ENCODE measurements at places on chromosomes 1 and 21.

- DNase-seq = no peak
These were observed 76.8 kb downstream of the FOXJ3 start for GRCh38 chr1:42258218-42258617.

GRCh38 chr1:156922986-156923669, 2.7 kb downstream of the LRRC71 start:
- DNase-seq = no peak

DNA sequence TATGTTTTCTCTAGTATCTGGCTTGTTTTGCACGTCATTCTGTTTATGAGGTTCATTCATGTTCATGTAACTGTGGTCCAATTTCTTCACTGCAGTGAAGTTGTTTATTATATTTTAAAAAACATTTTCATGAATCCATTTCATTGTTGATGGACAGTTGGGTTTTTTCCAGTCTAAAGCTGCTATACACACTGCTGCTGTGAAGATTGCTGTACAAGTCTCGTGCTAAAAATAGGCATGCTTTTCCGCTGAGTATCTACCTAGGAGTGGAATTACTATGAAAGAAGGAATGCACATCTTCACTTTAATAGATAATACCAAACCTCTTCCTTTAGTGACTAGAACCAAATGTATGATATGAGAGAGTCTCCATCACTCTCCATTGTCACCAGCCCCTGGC, 49.0 kb upstream of the ETS2 start:
- DNase-seq = no peak

- no peak for DNase-seq
These were observed 18.1 kb downstream of the RGS2 start for GRCh38 chr1:192826791-192827546.

DNA sequence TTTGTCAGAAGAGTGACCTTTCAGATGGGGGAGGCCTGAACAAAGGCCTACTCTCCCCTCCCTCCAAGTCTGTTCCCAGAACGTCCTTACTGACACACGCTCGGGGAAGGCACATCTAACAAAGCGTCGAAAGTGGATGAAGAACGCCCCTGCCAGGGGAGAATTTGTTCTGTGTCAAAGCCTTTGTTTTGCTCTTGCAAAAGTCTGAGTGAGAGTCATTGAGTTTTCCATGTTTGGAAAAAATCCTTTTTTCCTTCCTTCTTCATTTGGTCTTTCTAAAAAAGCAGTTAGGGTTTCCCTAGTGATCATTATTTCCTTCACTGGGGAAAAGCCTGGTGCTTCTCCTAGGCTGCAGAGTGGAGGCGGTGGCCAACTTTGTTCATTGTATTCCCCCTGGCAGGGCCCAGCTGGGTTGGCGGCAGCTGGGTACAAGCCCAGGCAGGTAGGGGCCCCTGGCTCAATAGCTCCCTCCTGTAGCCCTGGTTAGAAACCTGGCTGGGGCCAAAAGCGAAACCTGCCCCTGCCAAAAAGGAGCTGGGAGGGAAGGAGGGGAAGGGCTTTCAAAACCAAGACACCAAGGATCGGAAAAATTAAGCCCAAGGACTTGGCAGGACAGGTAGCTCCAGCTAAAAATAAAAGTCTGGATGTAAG, 81.1 kb downstream of the ITPKB start:
- peak; percentile 58 for DNase-seq

DNA sequence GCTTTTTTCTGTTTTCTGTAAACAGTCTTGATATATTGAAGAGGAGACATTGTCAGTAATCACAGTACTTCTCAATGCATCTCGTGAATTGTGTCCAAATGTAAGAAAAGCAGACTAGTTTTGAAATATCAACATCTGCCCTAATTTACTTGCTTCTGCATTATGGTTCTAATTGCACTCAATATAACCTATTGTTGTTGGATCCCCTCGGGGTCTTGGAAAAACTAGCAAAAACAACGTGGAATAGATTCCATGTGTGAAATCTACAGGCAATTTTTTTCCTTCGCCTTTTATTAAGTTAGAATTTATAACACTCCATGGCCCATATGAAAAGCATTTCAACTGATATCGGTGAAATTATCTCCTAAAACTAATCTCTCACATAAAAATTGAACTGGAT, 236.5 kb downstream of the TTLL7 start:
- DNase-seq = no peak

GRCh38 chr1:245585252-245585959, 430.6 kb downstream of the KIF26B start:
- DNase-seq = no peak

GRCh38 chr1:21878009-21878773, 58.9 kb downstream of the HSPG2 start:
- no peak for DNase-seq

- no peak for DNase-seq
These were observed 709.1 kb downstream of the PTPRU start for GRCh38 chr1:29945426-29945825.

DNA sequence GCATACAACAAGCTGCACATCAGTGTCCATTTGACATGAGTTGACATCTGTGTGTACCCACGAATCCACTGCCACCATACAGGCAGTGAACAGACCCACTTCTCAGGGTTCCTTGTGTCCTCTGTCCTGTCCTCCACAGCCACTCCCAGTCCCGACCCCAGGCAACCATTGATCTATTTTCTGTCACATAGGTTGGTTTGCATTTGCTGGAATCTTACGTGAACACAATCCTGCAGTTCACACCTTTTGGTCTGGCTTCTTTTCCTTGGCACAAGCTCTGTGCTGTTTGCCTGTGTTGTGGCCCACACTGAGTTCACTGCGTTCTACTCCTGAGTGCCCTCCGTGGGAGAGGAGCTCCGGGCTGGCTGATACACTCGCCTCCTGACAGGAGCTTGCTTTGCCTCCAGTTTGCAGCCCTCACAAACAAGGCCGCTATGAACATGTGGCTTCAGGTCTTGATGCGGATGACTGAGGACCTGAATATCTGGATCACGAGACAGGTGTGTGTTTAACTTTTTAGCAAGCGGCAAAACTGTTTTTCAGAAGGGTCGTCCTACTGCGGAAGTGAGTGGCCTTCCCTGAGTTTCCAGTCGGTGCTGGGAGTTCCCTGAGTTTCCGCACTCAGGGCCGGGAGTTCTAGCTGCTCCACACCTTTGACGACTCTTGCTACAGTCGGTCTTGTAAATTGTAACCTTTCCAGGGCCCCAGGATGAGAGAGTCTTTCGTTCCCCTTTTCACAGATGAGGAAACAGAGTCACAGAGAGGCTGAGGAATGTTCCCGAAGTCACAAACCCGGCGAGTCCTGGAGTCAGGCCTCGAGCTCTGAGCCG, 13.0 kb upstream of the COL18A1 start:
- no peak for DNase-seq

GRCh38 chr1:66704177-66704875, 47.9 kb upstream of the DYNLT5 start:
- no peak for DNase-seq

DNA sequence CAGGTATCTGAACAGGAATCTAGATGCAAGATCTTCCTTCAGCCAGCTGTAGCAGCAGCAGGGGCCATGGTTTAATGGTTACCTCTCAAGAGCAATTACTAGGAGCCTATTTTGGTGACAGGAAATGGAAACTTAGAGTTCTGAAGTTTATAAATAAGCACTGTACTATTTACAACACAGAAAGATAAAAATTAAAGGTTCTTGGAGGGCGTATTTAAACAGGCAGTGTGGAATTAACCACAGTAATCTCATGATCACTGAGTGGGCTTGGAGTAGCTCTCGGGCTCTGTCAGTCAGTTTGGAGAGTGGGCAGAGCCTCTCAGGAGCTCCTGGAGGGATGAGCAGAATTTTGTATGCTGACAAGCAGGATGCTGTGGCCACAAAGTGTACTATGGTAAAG, 10.2 kb upstream of the FCRL5 start:
- DNase-seq = no peak

DNA sequence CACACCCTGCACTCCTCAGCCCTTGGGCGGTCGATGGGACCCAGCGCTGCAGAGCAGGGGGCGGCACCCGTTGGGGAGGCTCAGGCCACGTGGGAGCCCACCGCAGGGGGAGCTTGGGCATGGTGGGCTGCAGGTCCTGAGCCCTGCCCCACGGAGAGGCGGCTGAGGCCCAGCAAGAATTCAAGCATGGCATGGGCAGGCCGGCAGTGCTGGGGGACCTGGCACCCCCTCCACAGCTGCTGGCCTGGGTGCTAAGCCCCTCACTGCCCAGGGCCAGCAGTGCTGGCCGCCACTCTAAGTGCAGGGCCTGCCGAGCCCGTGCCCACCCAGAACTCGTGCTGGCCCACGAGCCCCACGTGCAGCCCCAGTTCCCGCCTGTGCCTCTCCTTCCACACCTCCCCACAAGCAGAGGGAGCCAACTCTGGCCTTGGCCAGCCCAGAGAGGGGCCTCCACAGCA, 555.0 kb upstream of the ADGRL4 start:
- DNase-seq = no peak

- peak; percentile 70 for DNase-seq
These were observed 61.4 kb upstream of the LRRN2 start for GRCh38 chr1:204746838-204747442.

Data from NCI-H1694 (cell line).